ENCODE measurements at places on chromosomes 16 and 17.

- no peak for DNase-seq
Measured at GRCh38 chr16:87671221-87671620, 68.9 kb downstream of the JPH3 start.

DNA sequence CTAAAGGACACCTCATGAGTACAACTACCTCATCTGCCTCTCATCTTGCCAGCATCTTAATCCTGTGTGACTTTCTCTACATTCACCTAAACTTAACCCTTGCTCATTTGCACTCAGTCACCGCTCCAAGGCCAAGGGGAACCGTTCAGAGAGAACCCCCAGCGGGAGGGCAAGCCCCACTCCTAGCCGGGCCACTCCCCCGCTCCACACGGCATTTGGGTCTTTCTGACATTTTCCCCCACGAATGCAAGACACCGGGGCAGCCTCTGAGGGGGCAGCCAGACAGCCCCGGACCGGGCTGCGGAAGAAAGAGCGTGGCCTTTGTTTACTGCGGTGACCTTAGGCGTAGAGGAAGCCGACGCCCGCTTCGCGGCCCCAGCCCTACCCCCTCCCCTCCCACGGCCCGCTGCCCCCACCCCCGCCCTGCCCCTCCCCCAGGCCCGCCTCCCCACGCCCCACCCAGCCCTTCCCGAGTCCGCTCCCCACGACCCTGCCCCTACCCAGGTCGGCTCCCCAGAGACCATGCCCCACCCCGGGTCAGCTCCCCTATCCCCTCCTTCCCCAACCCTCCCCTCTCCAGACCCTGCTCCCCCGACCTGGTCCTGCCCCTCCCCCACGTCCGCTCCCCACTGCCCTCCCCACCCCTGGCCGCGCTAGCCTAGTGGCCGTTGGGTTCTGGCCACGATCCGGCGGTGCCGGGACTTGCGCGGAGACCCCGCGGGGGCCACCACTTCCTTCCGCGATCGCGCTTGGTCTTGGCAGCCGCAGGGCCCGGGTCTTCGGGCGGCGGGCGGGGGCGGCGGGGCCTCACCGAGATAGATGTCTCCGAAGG is 789 bp downstream of the CSNK1D start:
- peak; percentile 28 for DNase-seq

DNA sequence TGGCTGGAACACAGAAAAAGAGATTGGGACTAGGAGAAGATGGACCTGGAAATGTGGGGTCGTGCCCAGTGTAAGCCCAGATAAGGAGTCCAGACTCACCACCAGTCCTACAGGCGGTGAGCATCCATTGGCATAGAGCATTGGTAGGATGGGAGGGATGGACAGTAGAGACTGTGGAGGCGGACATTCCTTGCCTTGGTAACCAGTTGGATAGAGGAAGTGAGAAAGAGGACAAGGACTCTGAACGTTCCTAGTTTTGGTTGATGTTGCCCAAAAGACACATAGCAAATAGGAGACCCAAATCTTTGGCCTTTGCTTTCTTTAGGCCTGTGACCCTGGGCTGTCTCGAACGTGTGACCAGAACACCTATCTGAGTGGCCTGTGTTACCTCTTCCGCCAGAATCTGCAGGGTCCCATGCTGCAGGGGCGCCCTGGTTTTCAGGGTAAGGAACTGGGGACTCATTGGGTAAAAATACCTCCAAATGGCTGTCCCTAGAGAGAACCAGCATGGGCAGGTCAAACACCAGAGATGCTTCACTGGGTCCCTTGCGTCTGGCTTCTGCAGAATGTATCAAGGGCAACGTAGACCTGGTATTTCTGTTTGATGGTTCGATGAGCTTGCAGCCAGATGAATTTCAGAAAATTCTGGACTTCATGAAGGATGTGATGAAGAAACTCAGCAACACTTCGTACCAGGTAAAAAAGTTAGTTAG is 6.4 kb downstream of the ITGAL start:
- DNase-seq = no peak

DNA sequence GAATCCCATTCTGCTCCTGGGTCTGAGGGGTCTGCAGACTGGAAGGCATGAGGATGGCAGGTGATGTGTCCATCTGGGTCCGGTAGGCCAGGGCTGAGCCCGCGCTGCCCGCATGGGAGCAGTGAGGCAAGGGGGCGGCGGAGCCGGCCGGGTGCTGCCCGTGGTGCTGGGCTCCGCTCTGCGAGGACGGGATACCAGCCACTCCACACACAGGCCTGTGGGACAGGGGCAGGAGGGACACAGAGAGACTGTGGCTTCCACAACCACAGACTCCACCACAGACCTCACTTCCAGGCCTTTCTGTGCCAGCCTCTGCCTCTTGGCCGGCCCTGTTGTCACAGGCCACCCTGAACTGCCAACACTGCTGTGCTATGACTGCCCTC is 25.4 kb downstream of the MAP1LC3B start:
- no peak for DNase-seq

GRCh38 chr17:47066841-47067682 is 88.0 kb upstream of the RPRML start:
- DNase-seq = peak; percentile 70

DNA sequence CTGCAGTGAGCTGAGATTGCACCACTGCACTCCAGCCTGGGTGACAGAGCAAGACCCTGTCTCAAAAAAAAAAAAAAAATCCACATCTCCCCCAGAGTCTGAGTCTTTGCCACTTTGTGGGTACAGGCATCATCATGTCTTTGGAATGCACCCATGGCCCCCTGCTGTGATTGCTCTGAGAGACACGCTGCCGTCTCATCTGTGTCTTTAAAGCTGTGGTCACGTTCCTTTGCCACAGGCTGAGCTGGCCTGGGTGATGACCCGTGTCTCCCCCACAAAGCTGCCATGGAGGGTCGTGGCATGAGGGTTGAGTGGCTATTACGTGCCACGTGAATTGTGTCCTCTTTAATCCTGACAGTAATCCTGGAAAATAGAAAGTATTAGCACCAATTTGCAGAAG is 20.2 kb downstream of the CRISPLD2 start:
- DNase-seq = no peak

DNA sequence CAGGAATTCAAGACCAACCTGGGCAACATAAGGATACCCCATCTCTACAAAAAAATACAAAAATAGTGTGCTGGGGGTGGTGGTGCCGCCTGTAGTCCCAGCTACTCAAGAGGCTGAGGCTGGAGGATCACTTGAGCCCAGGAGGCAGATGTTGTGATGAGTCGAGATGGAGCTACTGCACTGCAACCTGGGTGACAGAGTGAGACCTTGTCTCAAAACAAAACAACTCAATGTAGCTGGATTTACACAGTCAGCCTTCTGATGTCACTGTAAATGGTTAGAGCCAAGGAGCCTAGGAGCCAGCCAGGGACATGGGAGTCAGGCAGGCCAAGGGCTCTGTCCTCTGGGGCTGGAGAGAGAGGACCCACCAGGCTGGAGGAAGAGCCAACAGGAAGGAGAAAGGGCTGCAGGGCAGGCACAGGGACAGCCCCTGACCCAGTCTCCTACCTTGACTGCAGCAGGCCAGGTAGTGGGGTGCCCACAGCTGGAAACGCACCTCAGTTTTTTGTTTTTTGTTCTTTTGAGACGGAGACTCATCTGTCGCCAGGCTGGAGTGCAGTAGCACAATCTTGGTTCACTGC is 8.4 kb downstream of the CDIPT start:
- DNase-seq = no peak

- peak; percentile 43 for DNase-seq
Measured at GRCh38 chr16:10509534-10510025, 70.8 kb downstream of the EMP2 start.

DNA sequence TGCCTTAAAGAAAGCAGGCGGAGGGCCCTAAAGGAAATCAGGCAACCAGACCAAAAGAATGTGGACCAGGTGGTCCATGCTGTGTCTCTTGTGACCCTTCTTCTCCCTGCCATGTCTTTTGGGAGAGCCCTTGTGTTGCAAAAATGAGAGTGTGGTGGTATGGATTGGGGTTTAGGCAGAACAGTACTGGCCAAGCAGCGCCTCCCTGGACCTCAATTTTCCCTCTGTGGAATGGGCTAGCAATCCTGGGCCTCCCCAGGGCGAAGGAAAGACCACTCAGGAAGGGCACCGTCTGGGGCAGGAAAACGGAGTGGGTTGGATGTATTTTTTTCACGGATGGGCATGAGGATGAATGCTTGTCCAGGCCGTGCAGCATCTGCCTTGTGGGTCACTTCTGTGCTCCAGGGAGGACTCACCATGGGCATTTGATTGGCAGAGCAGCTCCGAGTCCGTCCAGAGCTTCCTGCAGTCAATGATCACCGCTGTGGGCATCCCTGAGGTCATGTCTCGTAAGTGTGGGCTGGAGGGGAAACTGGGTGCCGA is 7.6 kb upstream of the NLRC5 start:
- DNase-seq = no peak

Measured in activated gamma-delta T cell treated with anti-CD3 and anti-CD28 coated beads, Interleukin-2, amount 50 U/mL, for 16 hours (primary cell).